ENCODE measurements at places on chromosomes 16 and 17. TPM values are rescaled to one million over a fixed set of nuclear protein-coding genes. Genes with fewer than 3 reads are reported as not detected.

Gene GPR179
- total RNA-seq = 0.03 TPM

Gene ZFHX3
- 8.9 TPM for total RNA-seq

Gene KRTAP4-1
- total RNA-seq = not detected

Gene MEOX1
- not detected for total RNA-seq

Gene ADAP2
- 7.7 TPM for total RNA-seq

Gene SLC5A11
- total RNA-seq = 1.1 TPM

Gene CCL4
- total RNA-seq = 1.2 TPM

Gene NTN1
- total RNA-seq = 11.5 TPM

Gene SOX15
- 0.20 TPM for total RNA-seq

Gene CBX2
- total RNA-seq = 0.75 TPM

All from left lobe of liver (tissue), 2 donors.